ENCODE measurements at places on chromosomes 3 and 15. TPM values are rescaled to one million over a fixed set of nuclear protein-coding genes. Genes with fewer than 3 reads are reported as not detected.
A peak's percentile ranks its signal among the peaks of the same experiment; 100 is the strongest.

SGO1 gene
- 38.5 TPM for total RNA-seq

CAMK2N2 gene
- 0.20 TPM for total RNA-seq

DNA sequence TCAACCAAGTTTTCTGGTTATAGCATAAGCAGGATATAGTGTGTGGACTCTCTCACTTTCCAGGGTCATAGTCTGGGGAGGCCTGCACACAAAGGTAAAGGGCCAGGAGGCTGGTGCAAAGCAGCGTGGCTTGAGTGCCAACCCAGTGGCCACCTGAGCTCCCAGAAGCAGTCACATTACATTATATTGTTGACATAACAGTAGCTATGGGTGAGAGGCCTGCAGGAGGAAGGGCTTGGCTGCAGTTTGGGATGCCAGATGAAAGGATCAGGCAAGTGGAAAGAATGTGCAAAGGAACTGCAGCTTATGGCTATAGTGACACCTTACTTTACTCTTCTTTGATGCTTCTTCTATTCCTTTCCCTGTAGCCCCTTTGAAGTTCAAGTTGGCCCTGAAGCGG is 96.5 kb downstream of the FLNB start:
- H3K36me3 ChIP-seq = peaks cover 8% of the 10 kb centered on the region
- no peaks in the 10 kb centered on the region for H3K27me3 ChIP-seq
- H3K4me1 ChIP-seq = peaks cover 7% of the 10 kb centered on the region
- DNase-seq = no peak
- no peak overlapping the region for H3K27ac ChIP-seq

OR5K2 gene
- total RNA-seq = not detected

DNA sequence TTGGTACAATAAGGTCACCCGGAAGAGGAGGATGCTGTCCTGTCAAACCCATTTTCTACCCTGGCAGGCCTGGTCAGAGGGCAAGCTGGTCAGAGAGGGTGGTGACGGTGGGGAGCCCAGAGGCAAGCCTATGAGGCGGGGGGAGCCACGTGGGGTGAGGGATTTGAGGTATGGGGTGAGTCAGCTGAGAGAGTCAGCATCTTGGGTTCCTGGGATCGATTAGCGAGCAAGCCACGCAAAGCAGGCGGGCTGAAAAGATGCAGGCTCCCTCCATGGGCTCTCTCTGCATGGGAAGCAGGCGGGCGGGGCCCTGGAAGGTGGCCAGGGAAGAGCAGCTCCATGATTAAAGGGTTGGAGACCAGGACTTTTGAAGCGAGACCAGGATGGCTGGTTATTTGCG is 48.1 kb downstream of the MAGEF1 start:
- H3K27ac ChIP-seq = no peak overlapping the region
- H3K36me3 ChIP-seq = no peaks in the 10 kb centered on the region
- no peak overlapping the region for H3K4me3 ChIP-seq
- peaks cover 3% of the 10 kb centered on the region for H3K4me1 ChIP-seq

ZNF35 gene
- total RNA-seq = 4.8 TPM

PML gene
- 152 TPM for total RNA-seq

GRCh38 chr3:188434594-188434993 is 280.6 kb downstream of the LPP start:
- DNase-seq = no peak
- H3K27ac ChIP-seq = no peak overlapping the region
- H3K4me1 ChIP-seq = peaks cover 44% of the 10 kb centered on the region
- H3K4me3 ChIP-seq = no peak overlapping the region

- H3K27me3 ChIP-seq = peaks cover 3% of the 10 kb centered on the region
- no peak for DNase-seq
- H3K36me3 ChIP-seq = peaks cover 19% of the 10 kb centered on the region
- no peaks in the 10 kb centered on the region for H3K4me1 ChIP-seq
Observed at GRCh38 chr3:185058796-185059195, 94.1 kb downstream of the C3orf70 start.

GOLGA8M gene
- total RNA-seq = 4.6 TPM

GRCh38 chr3:18225709-18226108 is 199.4 kb downstream of the SATB1 start:
- H3K36me3 ChIP-seq = no peaks in the 10 kb centered on the region
- H3K4me1 ChIP-seq = peaks cover 12% of the 10 kb centered on the region
- peaks cover 10% of the 10 kb centered on the region for H3K27me3 ChIP-seq

- no peak overlapping the region for H3K27ac ChIP-seq
- peaks cover 7% of the 10 kb centered on the region for H3K4me1 ChIP-seq
- H3K27me3 ChIP-seq = peaks cover 24% of the 10 kb centered on the region
- no peak overlapping the region for H3K4me3 ChIP-seq
Observed at GRCh38 chr3:142990721-142991120, 10.6 kb upstream of the U2SURP start.

C3orf49 gene
- not detected for total RNA-seq

TIMP4 gene
- not detected for total RNA-seq

CP gene
- not detected for total RNA-seq

CHRNA5 gene
- total RNA-seq = 2.3 TPM

- no peaks in the 10 kb centered on the region for H3K4me1 ChIP-seq
- DNase-seq = no peak
- H3K4me3 ChIP-seq = no peak overlapping the region
- no peak overlapping the region for H3K27ac ChIP-seq
Observed at GRCh38 chr3:17931131-17931530, 188.7 kb upstream of the TBC1D5 start.

DNA sequence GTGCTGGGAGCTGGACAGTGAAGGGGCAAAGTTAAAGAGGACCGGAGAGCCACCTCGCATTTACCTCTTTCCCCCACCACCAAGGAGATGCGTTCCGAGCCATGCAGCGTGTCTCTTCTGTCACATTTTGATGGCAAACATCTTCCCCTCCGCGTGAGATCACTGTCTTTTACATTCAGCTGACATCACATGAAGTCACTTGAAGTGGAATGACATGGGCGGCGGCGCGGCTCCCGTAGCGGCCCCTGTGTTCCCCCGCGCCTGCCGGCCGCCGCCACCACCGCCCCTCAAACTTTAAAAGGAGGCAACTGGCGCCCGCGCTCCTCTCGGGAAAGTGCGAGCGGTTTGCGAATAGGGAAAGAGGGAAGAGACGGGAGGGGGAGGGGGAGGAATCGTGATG is at the start of gene FEZF2:
TSS of gene FEZF2 (minus strand) at position 336 of the 400 bp plus-strand sequence. CDS start 682 bp downstream, outside the sequence.
- peaks cover 11% of the 10 kb centered on the region for H3K36me3 ChIP-seq
- H3K4me3 ChIP-seq = no peak within 1 kb of the TSS
- H3K27ac ChIP-seq = peak within 1 kb of the TSS; percentile 40
- peaks cover 91% of the 10 kb centered on the region for H3K27me3 ChIP-seq
- DNase-seq = no peak

DNA sequence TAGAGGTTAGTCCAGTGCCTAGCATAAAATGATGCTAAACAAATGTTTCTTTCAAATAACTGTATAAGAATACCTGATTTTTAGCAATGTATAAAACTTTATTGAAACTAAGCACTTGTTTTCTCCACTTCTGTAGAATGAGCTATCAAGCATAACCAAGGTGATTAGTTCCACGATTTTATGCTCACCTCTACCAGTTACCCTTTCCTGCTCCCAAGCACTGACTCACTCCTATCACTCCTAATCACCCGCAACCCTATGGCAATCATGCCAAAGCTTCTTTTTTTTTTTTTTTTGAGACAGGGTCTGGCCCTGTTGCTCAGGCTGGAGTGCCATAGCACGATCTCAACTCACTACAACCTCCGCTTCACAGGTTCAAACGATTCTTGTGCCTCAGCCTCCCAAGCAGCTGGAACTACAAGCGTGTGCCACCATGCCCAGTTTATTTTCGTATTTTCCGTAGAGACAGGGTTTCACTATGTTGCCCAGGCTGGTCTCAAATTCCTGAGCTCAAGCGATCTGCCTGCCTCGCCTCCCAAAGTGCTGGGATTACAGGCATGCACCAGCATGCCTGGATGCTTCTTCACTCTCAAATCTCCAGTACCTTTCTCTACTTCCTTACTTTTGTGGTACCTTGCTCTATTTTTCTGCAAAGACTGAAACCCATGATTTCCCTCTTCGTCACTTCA is 3.9 kb downstream of the HSPBAP1 start:
- no peak for DNase-seq
- no peak overlapping the region for H3K27ac ChIP-seq
- H3K4me1 ChIP-seq = peaks cover 20% of the 10 kb centered on the region
- H3K27me3 ChIP-seq = no peaks in the 10 kb centered on the region

CGNL1 gene
- not detected for total RNA-seq

- peak; percentile 59 for DNase-seq
- no peaks in the 10 kb centered on the region for H3K27me3 ChIP-seq
- H3K4me3 ChIP-seq = peak overlapping the region; percentile 93
- peaks cover 55% of the 10 kb centered on the region for H3K36me3 ChIP-seq
Observed at GRCh38 chr3:4985330-4986174, 6.3 kb downstream of the BHLHE40 start.

RGMA gene
- total RNA-seq = 0.28 TPM

- H3K4me3 ChIP-seq = no peak overlapping the region
- no peaks in the 10 kb centered on the region for H3K36me3 ChIP-seq
- no peaks in the 10 kb centered on the region for H3K4me1 ChIP-seq
- no peak for DNase-seq
- H3K27me3 ChIP-seq = peaks cover 7% of the 10 kb centered on the region
Observed at GRCh38 chr3:64120876-64121275, 97.6 kb upstream of the PSMD6 start.
